ENCODE measurements at places on chromosomes 7 and 10.

GRCh38 chr10:108424656-108425055, 1260.2 kb upstream of the SORCS1 start:
- DNase-seq, result no peak

- DNase-seq, result no peak
These were observed 647 bp upstream of the GSAP start for GRCh38 chr7:77416621-77417371.

- no peak for DNase-seq
These were observed 184.2 kb downstream of the WDR37 start for GRCh38 chr10:1240341-1240775.

GRCh38 chr10:75100764-75101291, 10.6 kb upstream of the SAMD8 start:
- no peak for DNase-seq

DNA sequence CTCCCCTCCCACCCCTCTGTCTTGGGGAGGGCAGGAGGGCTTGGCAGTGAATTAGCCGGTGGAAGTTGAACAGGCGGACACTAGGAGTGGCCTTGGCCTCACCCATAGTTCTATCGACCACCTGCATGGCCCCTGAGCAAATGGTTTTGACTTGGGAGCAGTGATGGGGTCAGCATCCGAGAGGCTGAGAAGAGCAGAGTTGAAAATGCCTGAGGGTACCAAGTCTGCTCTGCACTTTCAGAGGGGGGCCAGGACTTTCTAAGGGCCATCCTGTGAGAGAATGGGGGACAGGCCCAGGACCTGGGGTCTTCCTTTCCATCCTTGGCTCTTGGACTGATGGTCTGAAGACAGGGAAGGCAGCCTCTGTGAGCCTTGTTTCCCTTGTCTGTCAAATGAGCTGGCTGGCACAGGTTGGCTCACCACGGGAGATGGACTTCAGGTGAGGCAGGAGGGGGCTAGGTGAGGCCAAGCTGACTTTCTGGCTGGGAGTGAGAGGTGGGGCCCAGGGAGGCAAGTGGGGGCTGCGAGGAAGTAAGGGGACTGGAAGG, 29.4 kb downstream of the CDH23 start:
- no peak for DNase-seq

GRCh38 chr7:141991140-141991539, 4.5 kb upstream of the MGAM start:
- DNase-seq, result no peak

DNA sequence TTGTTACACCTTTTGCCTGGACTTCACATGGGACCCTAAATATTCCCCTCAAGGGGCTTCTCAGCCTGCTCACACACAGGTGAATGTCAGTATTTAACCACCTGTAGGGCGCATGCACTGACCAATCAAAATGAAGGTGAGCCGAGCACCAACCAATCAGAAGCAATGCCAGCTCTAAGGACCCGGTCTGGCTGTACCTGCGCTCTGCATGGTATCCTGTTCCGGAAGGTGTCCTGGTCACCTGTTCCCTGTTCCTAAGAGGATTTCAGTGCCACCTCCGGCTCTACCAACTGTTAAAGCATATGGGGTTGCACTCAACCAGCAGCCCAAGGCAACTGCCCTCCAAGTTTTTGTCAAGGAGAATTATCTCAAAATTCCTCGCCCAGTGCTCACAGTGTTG, 18.4 kb upstream of the CALN1 start:
- DNase-seq, result no peak

DNA sequence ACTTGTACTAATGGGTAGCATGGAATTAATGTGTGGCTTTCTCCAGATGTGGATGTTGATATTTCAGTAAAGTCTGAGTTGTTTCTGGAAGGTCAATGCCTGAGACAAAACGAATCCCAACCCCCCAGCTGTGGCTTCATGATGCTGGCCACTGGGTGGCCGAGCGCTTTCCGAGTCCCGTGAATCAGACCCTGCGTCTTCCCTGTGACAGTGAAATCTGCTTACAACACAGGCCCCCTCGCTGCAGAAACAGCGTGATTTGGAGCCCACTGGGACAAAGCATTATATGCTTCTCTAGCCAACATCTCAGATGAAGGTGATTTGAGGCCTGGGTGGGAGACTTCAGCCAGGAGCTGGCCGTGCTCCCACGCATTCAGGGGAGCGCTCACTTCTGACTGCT, 124.7 kb downstream of the WDR37 start:
- no peak for DNase-seq

DNA sequence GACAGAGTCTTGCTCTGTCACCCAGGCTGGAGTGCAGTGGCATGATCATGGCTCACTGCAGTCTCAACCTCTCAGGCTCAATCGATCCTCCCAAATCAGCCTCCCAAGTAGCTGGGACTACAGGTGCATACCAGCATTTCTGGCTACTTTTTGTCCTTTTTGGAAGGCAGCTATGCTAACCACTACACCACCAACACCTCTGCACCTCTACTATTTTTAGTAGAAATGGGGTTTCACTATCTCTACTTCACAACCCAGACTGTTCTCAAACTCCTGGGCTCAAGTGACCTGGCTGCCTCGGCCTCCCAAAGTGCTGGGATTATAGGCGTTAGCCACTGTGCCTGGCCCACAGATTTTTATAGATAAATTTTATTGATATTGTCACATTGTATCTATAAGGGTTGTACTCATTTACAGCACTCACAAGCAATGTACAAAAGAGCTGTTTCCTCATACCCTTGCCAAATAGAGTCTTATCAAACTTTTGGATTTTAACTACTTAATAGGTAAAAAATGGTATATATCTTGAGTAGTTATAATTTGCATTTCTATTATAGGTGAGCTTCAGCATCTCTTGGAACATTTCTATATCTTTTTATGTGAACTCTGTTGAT, 23.7 kb downstream of the PRR15 start:
- no peak for DNase-seq

DNA sequence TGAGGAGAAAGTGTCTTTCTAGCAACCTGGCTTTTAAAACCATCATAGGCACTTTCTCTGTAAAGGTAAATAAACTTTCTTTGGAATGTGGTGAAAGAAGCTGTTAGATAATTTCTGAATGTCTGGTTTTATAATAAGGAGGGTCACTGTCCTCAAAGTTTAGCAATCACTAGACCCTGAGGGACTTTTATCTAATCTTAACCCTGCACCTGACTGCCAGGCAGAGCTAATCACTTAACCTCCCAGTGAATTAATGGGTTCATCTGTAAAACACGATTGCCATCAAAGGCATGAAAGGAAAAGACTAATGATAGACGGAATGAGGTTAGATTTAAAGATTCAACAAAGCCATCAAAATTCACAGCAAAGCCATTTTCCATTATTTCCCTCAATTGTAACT, 553.8 kb downstream of the GRM8 start:
- DNase-seq, result no peak

- DNase-seq, result no peak
These were observed 310.0 kb downstream of the ABCA13 start for GRCh38 chr7:48481235-48481634.

- no peak for DNase-seq
These were observed 557 bp upstream of the LSM8 start for GRCh38 chr7:118183428-118183785.

GRCh38 chr10:88875081-88875480, 5.0 kb upstream of the STAMBPL1 start:
- no peak for DNase-seq

GRCh38 chr10:132229834-132230556, 43.2 kb downstream of the DPYSL4 start:
- DNase-seq, result no peak

GRCh38 chr7:150385302-150385723, 6.2 kb downstream of the ZNF775 start:
- no peak for DNase-seq

DNA sequence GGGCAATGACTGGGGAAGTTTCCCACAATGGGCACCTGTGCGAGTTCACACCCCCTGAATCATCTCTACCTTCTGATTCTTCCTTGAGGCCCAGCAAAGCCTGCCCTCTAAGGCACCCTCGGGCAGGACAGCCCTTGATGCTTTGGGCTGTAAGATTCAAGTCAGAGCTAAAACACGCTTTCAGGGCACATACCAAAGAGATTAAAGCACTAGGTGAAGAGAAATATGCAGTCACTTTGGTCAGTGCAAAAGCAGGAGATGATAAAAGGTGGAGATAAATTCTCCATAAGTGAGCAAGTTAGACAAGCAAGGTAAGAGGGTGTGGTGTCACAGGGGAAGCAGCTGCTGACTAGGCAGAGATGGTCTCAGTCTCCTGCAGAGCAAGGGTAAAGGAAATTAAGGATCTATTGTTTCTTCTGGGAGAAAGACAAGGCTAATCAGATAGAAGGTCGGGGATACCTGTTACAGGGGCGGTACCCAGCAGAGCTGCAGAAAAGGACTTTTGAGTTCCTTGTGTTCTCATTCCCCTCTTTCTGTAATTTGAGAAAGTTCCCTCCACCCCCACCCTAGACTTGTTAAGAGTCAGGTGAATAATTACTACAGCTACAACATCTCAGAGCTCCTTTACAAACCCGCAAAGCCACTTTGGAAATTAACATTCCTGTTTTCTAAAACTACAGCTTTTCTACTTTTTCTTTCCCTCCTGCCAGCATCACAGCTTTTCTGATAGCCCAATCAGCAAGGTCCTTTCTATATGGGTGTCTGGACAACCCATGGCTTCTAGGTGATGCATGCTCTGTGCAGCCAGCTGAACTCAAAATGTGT, 26.4 kb downstream of the PDLIM1 start:
- no peak for DNase-seq

- DNase-seq, result peak; percentile 8
These were observed 797 bp upstream of the STMP1 start for GRCh38 chr7:135661311-135662122.

GRCh38 chr7:157679607-157680006, 342.8 kb downstream of the DNAJB6 start:
- DNase-seq, result no peak

GRCh38 chr10:102150970-102151773, 1.0 kb upstream of the NOLC1 start:
- DNase-seq, result no peak

GRCh38 chr10:7480742-7481367, 70.0 kb upstream of the SFMBT2 start:
- no peak for DNase-seq

DNA sequence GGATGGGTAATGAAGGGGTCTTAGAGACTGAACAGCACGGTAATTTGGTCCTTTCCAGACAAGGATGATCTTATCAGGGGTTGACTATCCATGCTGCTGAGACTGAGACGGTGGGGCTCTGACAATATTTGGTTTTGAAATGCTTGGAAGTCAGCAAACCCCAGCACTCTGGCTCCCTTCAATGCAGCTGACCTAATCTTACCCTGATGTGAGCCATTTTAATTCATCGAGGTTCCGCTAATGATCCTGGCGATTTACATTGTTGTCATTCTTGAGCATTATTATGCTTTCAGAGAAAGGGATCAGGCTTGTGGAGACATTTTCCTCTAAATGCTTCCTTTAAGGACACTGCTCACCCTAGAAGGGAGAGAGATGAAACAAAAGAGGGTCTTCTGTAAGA, 114.6 kb upstream of the BMPER start:
- DNase-seq, result no peak

DNA sequence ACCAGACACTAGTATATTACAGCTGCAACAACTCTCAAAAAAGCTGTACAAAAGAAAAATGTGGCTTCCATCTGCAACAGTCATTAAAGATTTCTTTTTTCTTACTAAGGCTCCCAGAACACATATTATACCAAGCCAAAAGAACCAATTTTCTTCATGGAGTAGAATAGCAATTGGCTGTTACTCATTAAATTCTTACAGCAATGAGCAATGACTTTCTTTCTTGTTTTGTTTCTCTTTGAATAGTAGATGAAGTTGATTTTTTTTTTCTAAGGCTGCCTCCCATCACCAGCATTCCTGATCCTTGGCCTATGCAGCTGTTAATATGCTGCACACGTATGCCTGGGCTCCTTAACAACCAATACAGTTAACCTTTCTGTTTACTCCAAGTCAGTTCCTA, 36.6 kb upstream of the SPOCK2 start:
- no peak for DNase-seq

DNA sequence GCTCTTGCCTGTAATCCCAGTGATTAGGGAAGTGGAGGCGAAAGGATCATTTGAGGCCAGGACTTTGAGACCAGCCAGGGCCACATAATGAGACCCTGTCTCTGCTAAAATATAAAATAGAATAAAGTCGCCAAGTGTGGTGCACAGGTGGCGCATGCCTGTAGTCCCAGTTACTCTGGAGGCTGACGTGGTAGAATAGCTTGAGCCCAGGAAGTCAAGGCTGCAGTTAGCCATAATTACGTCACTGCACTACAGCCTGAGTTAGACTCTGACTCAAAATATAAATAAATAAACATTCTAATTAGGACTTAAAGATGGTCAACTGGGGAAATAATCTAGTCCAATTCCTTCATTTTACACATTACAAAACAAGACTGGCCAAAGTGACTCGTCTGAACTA, 768 bp downstream of the CHCHD2 start:
- DNase-seq, result no peak

GRCh38 chr7:40909346-40909980, 774.7 kb downstream of the SUGCT start:
- no peak for DNase-seq

GRCh38 chr10:5527332-5528200, 2.8 kb downstream of the CALML3 start:
- DNase-seq, result no peak

- DNase-seq, result no peak
These were observed 54.3 kb upstream of the TNRC18 start for GRCh38 chr7:5477723-5478531.

- DNase-seq, result no peak
These were observed 67.8 kb upstream of the PDCD4 start for GRCh38 chr10:110803830-110804338.

DNA sequence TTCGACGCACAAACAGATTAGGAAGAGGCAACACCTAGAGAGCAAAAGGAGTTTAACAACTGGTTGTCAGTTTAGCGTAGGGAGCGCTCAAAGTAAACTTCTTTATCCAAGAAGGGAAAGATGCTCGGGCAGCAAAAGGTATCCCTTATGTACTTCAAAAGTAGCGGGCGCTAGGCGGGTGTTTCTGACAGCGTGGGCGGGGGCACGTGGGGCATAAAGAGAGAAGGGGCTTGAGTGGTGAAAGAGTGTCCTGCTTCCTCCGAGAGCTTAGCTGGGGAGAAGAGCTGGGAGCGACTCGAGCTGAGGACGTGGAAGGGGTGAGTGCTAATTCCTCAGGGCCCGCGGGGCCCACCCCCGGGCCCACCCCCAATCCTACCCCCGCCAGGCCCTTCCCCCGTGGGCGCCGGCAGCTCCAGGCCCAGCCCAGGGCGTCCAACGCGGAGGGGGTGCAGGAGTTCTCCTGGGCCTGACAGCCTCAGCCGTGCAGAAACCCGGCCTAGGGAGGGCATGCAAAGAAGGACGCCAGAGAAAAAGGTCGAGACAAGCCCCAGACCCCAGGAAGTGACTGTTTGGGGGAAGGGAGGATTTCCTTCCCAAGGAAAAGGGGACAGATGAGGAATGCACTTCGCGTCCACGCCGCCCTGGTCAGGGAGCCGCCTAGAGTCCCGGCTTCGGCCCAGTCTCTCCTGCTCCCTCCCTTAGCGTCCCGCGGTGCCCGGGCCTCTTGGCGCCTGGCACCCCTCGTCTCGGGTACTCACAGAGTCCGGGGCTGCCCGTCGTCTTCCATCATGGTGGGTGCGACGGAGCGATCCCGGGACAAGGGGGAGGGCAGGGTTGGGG, 868 bp downstream of the TIAL1 start:
- DNase-seq, result peak; percentile 54

- DNase-seq, result no peak
These were observed 119.3 kb downstream of the CALN1 start for GRCh38 chr7:72292794-72293193.

- no peak for DNase-seq
These were observed 3.8 kb downstream of the CYP3A43 start for GRCh38 chr7:99831595-99831994.

GRCh38 chr10:110013630-110014293, 6.0 kb downstream of the ADD3 start:
- DNase-seq, result no peak

GRCh38 chr7:142250705-142251104, 7.2 kb downstream of the PRSS58 start:
- no peak for DNase-seq

Measured in stimulated activated CD4-positive, alpha-beta T cell treated with anti-CD3 and anti-CD28 coated beads, Interleukin-1b, Interleukin-23, amount 100 ng/mL, for 4 hours (primary cell).